ENCODE measurements at places on chromosomes 7 and 10.

DNA sequence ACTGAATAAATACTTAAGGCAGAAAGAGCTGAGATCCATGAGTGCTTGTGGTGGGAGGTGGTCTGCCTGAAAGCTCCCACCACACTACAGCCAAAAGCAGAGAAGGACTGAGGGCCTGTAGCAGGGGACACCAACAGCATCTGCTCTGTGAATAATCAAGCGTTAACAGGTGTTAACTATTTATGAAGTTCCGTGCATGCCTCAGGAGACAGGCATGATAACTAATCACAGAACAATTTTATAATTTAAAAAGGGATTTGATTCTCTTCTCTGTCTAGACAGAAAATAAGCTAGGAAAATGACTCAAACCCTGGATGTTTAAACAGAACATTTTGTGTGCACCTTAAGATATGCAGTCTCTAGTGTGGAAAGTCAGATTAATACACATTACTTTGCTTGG is 61.5 kb upstream of the GHITM start:
- no peak for DNase-seq

DNA sequence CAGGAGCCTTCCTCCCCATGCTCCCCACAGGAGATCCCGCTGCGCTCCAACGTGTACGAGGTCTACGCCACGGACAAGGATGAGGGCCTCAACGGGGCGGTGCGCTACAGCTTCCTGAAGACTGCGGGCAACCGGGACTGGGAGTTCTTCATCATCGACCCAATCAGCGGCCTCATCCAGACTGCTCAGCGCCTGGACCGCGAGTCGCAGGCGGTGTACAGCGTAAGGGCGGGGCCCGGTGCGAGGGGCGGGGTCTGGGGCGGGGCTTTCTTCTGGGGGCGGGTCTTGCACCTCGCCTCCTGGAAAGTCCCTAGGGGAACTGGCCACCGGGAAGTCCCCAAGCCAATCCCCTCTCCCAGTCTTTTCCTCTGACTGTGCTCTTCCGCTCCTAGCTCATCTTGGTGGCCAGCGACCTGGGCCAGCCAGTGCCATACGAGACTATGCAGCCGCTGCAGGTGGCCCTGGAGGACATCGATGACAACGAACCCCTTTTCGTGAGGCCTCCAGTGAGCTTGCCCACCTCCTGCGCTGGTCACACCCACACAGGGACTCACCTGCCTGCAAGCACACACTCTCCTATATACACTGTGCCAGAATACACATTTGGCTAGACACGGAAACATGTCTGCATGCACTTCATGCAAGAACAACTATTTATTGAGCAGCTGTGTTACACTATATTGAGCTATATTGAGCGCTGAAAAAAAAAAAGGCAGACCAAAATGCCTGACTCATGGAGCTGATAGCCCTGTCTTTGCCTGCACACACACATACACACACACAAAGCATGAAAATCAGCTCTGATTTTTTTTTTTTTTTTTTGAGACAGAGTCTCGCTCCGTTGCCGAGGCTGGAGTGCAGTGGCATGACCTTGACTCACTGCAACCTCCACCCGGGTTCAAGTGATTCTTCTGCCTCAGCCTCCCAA is 32.7 kb upstream of the VSIR start:
- DNase-seq = no peak

DNA sequence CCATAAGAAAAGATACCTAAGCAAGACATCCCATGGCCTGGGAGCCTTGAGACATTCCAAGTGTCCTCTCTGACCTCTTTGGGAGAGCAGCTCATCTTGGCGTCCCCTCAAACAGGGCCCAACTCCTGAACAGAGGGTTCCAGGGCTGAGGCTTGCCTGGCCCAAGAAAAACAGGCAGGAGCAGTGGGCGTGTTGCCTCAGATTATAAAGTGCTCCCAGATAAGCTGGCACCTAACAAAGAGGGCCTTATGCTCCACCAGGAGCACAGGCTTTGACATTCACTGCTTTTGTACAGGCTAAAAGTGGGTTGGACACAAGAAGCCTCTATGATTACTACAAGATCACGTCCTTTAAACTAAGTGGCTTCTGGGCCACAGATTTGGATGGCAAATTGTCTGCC is 193.1 kb downstream of the FGFR2 start:
- no peak for DNase-seq

GRCh38 chr10:122049076-122049475 is 60.1 kb downstream of the TACC2 start:
- DNase-seq = no peak

- DNase-seq = no peak
Measured at GRCh38 chr10:34649385-34649784, 165.7 kb downstream of the PARD3 start.

- DNase-seq = no peak
Measured at GRCh38 chr7:36062154-36062815, 90.8 kb upstream of the EEPD1 start.

DNA sequence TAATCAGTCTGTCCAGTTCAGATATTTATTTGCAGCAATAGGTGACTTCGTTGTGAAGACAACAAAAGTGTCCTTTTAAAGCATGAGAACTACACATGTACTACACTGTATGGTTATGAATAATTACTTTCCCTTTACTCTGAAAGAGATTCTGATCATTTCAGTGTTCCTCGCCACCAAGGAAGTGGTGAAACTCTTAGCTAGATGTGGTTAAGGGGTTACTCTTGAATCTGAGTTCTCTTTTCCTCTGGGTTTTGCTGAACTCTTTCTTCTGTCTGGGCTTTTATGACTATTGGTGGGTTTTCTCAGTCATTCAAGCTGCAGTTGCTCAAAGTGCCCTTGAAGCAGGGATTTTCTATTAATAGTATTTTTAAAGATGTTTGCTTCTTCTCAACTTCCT is 127.9 kb upstream of the SEM1 start:
- DNase-seq = no peak

GRCh38 chr7:2060701-2061100 is 172.0 kb downstream of the MAD1L1 start:
- peak; percentile 11 for DNase-seq

- no peak for DNase-seq
Measured at GRCh38 chr10:99693933-99694583, 34.7 kb downstream of the ENTPD7 start.

DNA sequence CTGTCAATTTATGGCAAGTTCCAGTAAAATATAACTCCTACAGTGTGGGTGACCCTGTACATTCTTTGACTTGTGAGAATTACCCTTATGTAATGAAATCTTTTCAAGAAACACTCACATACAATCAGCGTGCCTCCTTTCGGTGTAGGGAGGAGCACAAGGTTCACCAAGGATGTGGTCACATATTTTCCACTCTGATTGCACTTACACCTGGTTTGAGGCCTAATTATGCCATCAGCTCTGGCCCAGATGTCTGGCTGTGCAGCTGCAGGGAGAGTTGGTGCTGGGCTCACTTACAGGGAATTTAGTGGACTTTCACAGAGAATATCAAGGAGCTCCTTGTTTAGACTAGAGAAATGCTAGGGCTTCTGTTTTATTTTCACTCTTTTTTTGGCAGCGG is 146.0 kb upstream of the STEAP4 start:
- DNase-seq = no peak

DNA sequence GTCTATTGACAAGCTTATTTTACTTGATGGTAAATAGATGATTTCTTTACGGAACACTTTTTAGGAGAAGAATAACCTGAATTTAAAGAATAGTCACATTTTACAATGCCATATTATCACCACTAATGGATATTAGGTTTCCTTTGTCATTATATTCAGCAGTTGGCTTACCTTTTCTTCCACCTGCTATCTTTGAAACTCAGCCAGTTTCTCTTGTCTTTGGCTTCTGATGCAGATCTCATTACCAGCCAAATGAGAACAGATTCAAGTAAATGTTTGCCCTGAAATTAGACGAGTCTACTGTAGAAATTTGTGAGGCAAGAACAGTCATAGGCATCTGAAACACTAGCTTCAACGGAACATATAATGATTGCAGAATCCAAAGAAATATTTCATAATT is 85.5 kb upstream of the OIT3 start:
- no peak for DNase-seq

GRCh38 chr10:128895473-128895872 is 571.6 kb upstream of the MGMT start:
- DNase-seq = no peak

DNA sequence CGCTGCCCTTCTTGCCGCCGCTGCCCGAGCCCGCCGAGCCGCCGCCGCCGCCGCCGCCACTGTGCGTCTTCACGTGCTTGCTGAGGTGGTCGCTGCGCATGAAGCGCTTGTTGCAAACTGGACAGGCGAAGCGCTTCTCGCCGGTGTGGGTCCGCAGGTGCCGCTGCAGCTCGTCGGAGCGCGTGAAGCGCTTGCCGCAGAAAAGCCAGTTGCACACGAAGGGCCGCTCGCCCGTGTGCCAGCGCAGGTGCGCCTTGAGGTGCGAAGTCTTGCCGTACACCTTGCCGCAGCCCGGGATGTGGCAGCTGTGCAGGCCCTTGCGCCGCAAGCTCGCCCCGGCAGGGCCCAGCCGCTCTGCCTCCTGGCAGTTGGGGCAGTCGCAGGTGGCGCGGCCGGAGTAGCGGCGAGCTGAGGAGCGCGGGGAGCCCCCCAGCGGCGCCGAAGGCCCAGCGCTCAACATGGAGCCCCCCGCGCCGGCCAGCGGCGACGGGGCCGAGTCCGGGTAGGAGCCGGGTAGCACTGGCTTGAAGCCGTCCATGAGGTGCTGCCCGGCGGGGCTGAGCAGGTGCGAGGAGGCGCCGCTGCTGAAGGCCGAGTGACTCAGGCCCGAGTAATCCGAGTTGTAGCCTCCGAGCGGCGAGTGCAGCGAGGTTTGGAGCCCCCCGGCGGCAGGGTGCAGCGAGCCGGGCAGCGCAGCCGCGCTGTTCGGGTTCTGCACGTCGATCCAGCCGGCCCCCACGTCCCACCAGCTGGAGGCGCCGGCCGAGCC is 2.1 kb downstream of the SP8 start:
- no peak for DNase-seq

DNA sequence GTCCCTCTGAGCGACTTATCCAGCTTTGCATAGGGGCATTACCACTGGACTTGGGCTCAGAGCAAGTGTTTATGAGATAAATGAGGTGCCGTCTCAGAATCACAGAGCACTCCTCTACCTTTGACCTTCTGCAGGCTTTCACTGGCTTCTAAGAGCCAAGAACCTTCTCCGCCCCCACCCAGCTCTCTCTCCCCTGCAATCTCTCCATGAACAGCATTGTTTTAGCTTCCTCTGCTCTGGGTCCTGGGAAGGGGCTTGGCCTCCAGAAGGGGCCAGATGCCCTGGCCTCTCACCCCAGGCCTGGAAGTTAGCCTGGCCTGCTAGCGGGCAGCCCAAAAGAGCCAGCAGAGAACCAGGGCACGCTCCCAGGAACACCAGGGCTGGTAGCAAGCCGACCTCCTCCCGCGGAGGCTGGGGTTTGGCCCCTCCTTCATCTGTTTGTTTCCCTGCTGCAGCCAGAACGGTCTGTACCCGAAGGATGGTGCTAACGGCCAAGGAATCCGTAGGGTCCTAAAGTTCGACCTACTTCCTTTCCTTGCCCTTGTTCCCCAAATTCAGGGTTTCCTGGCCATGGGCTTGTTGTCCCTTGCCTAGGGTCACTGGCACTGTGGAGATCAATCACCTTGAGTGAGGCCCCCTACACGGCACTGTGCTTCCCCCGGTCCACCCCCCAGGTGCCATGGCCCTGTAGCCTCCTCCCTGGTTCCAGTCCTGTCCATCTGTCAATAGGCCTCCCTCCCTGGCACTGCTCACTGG is 18.7 kb upstream of the DDIT4 start:
- DNase-seq = no peak

DNA sequence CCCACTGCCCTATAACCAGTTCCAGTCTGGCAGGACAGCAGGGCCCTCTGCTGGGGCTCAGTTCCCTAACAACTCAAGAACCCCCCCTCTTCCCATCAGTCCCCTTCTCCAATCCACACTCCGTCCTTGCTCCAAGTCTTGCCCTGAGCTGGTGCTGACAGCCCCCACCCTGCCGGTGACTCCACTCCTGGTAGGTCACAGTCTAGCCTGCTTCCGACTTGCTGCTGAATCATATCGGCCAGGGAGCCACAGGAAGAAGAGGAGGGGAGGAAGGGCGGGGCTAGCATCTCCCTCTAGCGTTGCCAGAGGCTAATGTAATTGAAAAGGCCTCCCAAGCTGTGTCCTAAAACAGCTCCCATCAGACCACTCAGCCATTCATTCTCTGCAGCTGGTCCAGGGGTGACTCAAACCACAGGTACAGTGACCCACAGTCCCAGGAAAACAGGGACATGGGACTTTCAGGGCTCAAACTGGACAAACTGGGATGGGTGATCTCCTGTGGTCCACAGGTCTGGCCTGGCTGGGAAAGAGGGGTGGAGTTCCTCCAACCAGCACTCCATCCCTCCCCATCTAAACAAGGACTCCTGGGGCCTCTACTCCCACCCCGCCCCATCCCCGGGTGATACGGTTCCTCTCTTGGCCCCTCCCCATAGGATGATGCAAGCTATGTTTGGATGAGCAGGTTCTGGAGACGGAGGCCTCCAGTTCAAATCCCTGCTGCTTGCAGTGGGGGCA is 158.8 kb downstream of the SH3PXD2A start:
- peak; percentile 73 for DNase-seq

GRCh38 chr7:34487391-34488115 is 170.5 kb upstream of the NPSR1 start:
- no peak for DNase-seq

DNA sequence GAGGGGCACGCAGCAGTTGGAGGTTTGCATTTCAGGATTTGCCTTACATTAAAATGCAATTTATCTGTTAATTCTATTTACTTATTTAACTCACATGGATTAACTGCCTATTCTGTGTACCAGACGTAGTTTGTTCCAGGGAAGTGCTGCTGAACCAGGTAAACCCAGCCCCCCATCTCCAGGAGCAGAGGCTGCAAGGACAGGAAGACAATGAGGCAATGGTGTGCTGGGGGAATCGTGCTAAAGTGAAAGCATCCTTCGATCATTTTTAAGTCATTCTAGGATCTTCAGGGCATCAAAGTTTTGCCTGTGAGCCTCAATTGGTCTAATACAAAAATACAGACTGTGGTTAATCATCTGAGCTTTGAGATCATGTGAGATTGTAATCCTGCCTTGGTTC is 166.4 kb downstream of the DNAJB6 start:
- no peak for DNase-seq

DNA sequence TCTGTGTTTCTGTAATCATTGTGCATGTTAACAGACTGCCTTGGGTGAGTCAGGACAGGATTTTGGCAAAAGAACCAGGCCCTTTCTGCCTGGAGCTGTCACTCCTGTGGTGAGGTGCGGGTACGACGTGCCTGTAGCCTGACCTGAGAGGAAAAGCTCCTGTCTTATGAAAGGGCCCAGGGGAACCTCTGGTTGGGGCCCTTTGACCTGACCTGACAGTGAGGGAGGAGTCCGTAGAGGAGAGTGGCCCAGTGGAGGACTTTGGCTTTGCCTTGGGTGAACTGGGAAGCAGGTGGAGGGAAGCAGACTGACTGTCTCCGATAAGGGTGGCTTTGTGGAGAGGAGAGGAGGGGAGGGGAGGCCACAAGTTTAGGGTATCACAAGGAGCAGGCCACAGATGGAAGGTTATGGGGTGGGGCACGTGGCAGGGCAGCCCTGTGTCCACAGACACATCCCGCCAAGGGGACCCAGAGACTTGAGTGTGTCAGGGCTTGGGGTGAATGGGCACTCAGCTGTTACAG is 6.9 kb downstream of the PFKP start:
- no peak for DNase-seq

- DNase-seq = peak; percentile 75
Measured at GRCh38 chr7:66183700-66184099, 21.4 kb upstream of the TPST1 start.

Data from AG09309 (cell line).